ENCODE measurements at places on chromosomes 2 and 18.
A peak's percentile ranks its signal among the peaks of the same experiment; 100 is the strongest.

GRCh38 chr2:235734688-235735231 is 240.9 kb downstream of the AGAP1 start:
- no peak for DNase-seq

GRCh38 chr18:34926683-34927082 is 114.5 kb upstream of the MAPRE2 start:
- no peak for DNase-seq

DNA sequence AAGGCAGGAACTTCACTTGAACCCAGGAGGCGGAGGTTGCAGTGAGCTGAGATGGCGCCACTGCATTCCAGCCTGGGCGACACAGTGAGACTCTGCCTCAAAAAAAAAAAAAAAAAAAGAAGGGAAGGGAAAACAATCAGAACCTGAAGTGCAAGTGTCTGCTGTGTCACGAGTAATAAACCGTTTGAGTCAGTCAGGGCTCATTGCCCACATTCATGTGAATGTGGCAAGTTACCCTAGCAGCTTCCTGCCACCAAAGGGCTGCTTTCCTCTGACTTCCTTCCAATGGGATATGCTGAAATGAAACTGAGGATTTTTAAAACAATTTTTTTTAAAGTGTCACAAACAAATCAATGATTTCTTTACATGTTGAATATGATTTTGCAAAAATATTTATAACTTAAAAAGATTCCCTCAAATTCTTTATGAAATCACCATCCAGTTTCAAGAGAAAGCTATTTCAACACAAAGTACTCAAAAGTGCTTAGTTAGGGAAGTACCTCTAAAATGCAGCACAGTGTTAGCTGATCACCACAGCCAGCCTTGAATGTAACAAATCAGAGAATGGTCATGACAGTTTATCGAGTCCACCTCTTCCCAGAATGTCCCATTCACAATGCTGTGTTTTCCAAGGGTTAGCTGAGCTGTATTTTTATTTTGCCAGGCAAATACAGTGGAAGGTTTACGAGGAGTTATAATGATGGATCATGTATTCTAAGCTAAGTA is 36.4 kb downstream of the WDSUB1 start:
- DNase-seq, result peak; percentile 54

DNA sequence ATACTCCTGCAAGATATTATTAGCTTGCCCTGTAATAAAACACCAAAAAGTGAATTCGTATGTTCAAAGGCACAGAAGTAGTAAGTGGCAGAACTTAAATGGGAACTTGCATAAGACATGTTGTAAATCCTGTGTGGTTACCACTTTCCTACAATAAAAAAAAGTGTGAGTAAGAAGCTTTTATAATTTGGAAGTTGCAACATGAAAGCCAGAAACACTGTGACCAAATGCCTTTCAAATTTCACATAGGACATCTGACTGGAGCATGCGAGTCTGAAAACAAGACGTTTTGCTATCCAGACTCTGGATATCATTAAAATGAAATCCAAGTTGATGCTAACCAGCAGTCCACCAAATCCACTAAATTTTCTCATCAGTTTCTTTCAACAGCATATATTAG is 886.2 kb upstream of the NRXN1 start:
- DNase-seq, result peak; percentile 93

DNA sequence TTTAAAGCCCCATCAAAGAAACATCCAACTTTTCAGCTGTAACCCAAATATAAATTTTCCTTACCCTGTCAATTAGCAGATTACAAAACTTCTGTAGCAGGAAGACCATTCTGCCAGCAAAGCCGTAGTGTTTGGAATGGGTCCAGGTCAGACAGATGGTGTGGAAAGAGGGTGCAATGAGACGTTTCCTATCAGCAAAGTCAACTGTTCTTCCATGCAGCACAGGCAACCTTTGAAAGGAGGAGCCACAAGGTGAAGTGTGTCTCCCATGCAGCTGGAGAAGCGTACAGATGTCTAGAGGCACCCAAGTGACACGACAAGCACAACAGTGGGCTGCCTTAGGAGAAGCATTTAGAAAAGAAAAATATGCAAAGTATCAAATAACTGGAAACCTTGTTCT is 83.7 kb downstream of the SP3 start:
- DNase-seq, result peak; percentile 29

GRCh38 chr18:29226213-29226612 is 1049.3 kb upstream of the CDH2 start:
- no peak for DNase-seq

DNA sequence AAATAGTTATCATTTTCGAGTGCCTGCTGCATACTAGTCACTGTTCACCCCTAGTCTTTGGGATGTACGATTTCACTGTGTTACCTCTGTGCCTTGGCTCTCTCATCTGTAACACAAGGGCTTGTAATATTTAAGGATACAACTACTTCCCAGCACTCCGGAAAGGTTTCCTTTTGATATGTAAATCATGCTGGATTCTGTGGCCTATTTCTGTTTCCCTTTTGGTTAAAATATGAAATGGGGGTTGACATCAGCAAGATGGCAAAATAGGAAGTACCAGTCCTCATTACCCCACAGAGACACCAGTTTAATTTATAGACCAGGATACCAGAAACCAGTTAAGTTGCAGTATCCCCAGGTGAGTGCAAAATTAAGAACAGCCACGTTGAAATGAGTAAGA is 23.5 kb downstream of the PSMG2 start:
- no peak for DNase-seq

DNA sequence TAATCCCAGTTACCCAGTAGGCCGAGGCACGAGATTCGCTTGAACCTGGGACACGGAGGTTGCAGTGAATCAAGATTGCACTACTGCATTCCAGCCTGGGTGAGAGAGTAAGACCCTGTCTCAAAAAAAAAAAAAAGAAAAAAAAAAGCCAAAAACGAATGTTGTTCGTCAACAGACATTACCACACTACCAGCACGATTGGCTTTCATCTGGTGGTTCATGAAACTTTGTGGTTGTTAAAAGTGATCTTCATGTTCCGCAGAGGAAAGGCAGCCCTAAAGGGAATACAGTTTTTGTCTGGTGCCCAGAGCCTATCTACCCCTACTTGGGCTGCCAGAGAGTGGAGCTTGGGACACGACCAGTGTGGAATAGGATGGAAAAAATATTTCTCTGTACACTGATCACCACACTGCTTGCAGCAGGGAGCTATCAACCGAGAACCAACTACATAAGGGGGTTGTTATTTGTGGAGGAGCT is 13.6 kb upstream of the CXCR4 start:
- DNase-seq, result no peak

GRCh38 chr2:38473333-38474005 is 96.4 kb upstream of the ATL2 start:
- DNase-seq, result no peak

DNA sequence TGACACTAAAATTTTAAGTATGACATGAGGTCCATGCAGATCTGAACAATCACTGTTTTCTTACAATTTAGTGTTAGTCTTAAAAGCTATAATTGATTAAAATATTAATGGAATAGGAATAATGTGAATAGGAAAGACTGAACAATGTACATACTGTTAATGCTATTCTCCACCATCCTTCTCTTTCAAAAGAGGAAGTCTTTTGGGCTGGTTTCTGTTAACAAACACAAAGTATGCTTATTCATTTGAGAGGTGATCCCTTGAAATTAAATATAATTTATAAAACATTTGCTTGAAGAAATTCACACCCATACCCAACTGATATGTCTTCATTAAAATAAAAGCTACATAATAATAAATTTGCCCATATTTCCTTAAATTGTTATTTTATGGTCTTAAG is 2.3 kb downstream of the STPG4 start:
- DNase-seq, result no peak

DNA sequence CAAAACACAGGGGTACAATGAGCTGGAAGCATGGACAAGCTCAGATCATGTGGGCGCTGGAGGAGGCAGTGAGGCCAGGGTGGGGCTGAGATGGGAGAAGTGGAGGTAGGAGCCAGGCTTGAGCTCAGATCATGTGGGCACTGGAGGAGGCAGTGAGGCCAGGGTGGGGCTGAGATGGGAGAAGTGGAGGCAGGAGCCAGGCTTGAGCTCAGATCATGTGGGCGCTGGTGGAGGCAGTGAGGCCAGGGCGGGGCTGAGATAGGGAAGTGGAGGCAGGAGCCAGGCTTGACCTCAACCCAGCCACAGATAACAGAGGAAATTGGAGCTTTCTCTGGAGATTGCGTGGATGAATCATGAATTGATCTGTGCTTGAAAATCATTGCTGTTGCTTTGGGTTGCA is 48.3 kb upstream of the TMEM18 start:
- no peak for DNase-seq

GRCh38 chr2:233007270-233007669 is 5.8 kb downstream of the NGEF start:
- DNase-seq, result no peak

- DNase-seq, result no peak
These were observed 500.7 kb downstream of the RIT2 start for GRCh38 chr18:42614619-42615293.

- no peak for DNase-seq
These were observed 26.2 kb downstream of the KLF7 start for GRCh38 chr2:207139552-207139951.

- no peak for DNase-seq
These were observed 51.4 kb downstream of the MARCHF4 start for GRCh38 chr2:216320852-216321251.

DNA sequence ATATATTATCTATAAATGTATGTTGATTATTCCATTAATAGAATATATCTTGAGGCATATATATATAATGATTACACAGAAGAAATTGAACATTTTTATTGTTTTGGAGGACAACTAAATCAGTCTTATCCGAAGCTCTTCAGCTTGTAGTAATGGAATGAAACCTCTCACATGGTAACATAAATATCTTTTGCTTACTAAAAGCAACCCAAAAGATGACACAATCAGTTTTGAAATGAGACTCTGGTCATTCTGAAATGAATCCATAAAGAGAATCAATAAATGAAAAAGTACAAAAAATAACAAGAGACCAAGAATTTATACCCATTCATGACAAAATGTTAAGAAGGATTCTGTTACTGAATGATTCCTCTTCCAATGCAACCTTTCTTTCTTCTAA is 110.2 kb downstream of the FIGN start:
- DNase-seq, result no peak

- DNase-seq, result no peak
These were observed 18.8 kb downstream of the EPHA4 start for GRCh38 chr2:221553333-221553732.

- DNase-seq, result peak; percentile 94
These were observed 219.5 kb downstream of the SOX11 start for GRCh38 chr2:5911718-5912117.
